ENCODE measurements at places on chromosomes 4 and X. TPM values are rescaled to one million over a fixed set of nuclear protein-coding genes. Genes with fewer than 3 reads are reported as not detected.

- no peaks in the 10 kb centered on the region for H3K27me3 ChIP-seq
- no peak overlapping the region for H3K27ac ChIP-seq
- peaks cover 5% of the 10 kb centered on the region for H3K4me1 ChIP-seq
- H3K36me3 ChIP-seq, result no peaks in the 10 kb centered on the region
Measured at GRCh38 chr4:128916832-128917231, 107.3 kb downstream of the JADE1 start.

DNA sequence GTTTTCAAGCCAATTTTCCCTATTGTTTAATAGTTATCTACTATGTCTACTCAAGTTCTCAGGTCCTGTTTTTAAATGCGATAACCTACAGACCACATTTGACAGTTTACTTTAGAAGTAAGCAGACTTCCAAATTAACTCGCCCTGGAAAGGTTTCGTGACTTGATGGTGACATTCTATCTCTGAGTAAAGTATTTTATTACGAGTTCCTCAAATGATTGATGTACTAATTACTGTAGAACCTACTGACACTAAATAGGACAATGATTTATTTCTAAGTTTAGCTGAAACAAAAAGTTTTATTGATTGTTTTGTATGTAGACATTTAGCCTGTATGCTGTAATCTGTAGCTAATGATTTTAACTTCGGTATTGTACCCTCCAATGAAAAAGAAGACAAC is 1.9 kb upstream of the PPBP start:
- DNase-seq, result no peak
- H3K4me3 ChIP-seq, result no peak overlapping the region
- H3K27ac ChIP-seq, result no peak overlapping the region
- no peaks in the 10 kb centered on the region for H3K27me3 ChIP-seq

GRCh38 chr4:87865288-87865687 is 32.5 kb downstream of the MEPE start:
- DNase-seq, result no peak
- no peak overlapping the region for H3K4me3 ChIP-seq
- H3K4me1 ChIP-seq, result no peaks in the 10 kb centered on the region
- no peaks in the 10 kb centered on the region for H3K36me3 ChIP-seq

DNA sequence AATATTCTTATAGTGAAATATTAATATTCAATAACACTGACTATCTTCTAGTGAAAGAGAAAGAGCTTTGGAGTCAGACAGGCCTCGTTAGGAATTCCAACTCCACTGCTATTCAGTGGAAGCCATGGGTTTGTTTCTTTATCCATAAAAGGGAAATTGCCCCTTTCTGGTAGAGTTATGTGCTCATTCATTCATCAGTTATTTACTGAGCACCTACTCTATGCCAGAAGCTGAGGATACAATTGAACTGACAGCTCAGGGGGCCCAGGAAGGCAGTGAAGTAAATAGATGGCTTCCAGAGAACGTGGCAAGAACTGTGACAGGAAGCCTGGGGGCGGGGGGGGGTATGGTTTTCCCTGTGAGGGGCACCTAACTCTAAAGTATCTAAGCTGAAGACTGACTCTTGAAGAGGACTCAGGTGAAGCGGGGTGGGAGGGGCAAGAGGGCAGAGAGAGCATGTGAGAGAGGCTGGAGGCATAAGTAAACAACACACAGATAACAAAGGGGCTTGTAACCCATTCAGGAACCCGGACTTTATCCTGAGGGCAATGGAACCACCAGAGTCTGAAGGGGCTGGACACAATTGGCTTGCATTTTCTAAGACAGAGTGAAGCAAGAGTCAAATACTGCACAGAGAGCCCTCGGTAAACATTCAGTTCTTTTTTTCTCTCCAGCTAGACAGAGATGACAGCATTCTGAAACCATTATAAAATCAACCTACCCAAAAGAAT is 20.3 kb downstream of the ANXA5 start:
- H3K27ac ChIP-seq, result no peak overlapping the region
- no peaks in the 10 kb centered on the region for H3K27me3 ChIP-seq
- no peak overlapping the region for H3K4me3 ChIP-seq
- peaks cover 39% of the 10 kb centered on the region for H3K36me3 ChIP-seq
- H3K4me1 ChIP-seq, result no peaks in the 10 kb centered on the region
- no peak for DNase-seq

- H3K36me3 ChIP-seq, result no peaks in the 10 kb centered on the region
- no peak overlapping the region for H3K4me3 ChIP-seq
- no peaks in the 10 kb centered on the region for H3K27me3 ChIP-seq
Measured at GRCh38 chr4:3065551-3065950, 8.8 kb downstream of the HTT-AS start.

DNA sequence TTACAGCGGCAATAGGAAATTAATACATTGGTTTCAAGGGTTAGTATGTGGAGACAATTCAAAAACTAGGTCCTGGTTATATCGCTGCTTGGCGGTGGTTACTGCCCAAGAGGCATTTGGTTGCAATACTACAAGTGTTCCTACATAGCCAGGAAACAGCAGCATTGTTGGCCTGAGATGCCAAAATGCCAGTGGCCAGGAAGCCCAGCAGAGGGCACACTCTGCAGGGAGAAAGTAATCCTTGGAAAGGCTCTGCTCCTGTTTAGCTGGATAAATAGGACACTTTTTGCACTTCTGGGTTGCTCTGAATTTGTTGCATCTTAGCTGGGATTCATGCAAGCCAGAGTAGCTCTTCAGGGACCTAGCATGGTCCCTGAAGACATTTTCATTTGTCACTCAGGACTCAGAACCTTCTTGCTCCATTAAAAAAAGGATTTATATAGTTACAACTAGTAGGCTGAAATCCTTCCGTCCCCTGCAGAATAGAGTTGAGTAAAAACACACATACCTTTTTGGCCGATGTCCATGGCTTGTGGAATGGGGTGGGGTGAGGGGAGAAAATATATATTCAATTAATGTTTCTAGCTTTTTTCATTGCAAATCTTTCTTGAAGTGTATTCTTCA is 8.1 kb upstream of the GPR119 start:
- no peak for DNase-seq
- peaks cover 2% of the 10 kb centered on the region for H3K27me3 ChIP-seq
- no peak overlapping the region for H3K27ac ChIP-seq
- no peaks in the 10 kb centered on the region for H3K36me3 ChIP-seq
- H3K4me3 ChIP-seq, result no peak overlapping the region
- H3K4me1 ChIP-seq, result no peaks in the 10 kb centered on the region

DNA sequence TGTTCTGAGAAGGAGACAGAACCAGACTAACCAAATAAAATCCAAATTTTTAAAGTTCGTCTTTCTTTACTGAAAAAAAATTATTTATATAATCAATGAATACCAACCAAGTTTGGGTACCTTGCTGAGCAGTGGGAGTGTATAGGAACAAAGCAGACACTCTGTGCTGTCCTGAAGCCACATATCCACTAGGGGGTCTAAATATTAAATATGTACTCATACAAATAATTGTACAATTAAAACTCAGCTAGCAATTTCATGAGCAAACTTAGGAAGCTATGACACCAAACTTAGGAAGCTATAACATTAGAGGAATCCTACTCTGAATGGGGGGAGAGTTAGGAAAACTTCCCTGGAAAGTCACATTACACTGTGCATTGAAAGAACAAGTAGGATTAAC is 582.0 kb upstream of the EPHA5 start:
- no peaks in the 10 kb centered on the region for H3K4me1 ChIP-seq
- no peaks in the 10 kb centered on the region for H3K36me3 ChIP-seq
- DNase-seq, result no peak
- no peak overlapping the region for H3K27ac ChIP-seq

- DNase-seq, result no peak
- no peak overlapping the region for H3K4me3 ChIP-seq
- H3K4me1 ChIP-seq, result no peaks in the 10 kb centered on the region
- H3K27ac ChIP-seq, result no peak overlapping the region
Measured at GRCh38 chr4:163542275-163542674, 47.8 kb downstream of the TMA16 start.

DNA sequence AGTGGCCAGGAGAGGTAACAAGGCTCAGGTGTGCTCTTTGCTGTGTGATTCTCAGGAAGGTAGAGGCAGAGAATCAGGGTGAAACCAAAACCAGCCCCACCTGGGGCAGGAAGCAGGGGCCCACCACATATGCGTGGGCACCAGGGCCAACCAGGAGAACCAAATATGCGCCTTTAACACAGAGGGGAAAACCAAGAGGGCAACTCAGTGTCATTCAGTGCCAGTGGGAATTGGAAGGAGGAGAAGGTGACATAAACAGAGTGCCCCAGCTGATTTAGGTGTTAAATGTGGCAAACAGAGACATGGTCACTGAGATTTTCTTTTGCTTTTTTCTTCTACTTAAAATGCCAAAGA is 106.8 kb upstream of the MAMLD1 start:
- H3K27me3 ChIP-seq, result no peaks in the 10 kb centered on the region
- DNase-seq, result no peak
- H3K27ac ChIP-seq, result no peak overlapping the region
- no peak overlapping the region for H3K4me3 ChIP-seq
- peaks cover 4% of the 10 kb centered on the region for H3K4me1 ChIP-seq

- no peak for DNase-seq
- H3K4me3 ChIP-seq, result no peak overlapping the region
- peaks cover 25% of the 10 kb centered on the region for H3K27me3 ChIP-seq
- H3K36me3 ChIP-seq, result no peaks in the 10 kb centered on the region
- no peak overlapping the region for H3K27ac ChIP-seq
Measured at GRCh38 chr4:1592068-1592708, 91.9 kb downstream of the FAM53A start.

- H3K36me3 ChIP-seq, result no peaks in the 10 kb centered on the region
- H3K27ac ChIP-seq, result no peak overlapping the region
- no peak for DNase-seq
- H3K27me3 ChIP-seq, result no peaks in the 10 kb centered on the region
- no peak overlapping the region for H3K4me3 ChIP-seq
Measured at GRCh38 chr4:4512282-4512681, 29.6 kb downstream of the STX18 start.

DNA sequence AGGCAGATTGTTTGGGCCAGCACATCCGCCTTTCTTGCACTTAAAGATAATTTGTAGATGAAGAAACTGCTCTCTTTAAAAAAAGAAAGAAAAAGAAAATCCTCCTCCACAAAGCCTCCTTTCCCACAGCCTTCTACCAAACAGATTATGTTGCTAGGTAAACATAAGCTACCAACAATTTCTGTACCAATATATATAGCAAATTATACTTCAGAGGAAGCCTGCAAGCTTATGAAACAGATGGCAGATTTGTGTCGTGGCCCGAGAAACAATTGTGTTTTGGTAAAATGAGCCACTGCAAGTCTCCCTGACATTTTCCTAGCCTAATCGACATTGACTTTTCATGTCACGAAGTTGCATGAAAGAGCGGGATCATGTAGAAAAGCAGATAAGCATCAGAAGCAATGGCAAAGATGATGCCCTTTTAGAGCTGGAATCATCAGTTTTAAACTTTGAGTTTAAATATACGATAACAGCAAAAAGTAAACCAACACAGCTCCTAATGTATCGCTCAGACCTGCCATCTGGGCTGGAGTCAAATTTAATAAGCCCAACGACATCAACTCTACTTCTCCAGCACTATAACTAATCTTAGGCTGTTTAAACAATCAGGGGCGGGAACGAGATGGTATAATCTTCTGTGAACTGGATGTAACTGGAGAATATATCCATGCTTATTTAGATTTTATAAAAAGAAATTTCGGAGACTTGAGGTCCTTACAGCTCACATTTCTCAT is 94.9 kb upstream of the PLAC1 start:
- H3K4me1 ChIP-seq, result no peaks in the 10 kb centered on the region
- DNase-seq, result no peak
- H3K4me3 ChIP-seq, result no peak overlapping the region
- no peaks in the 10 kb centered on the region for H3K36me3 ChIP-seq
- H3K27ac ChIP-seq, result no peak overlapping the region

GRCh38 chr4:54937501-54937900 is 187.9 kb downstream of the KDR start:
- peaks cover 20% of the 10 kb centered on the region for H3K4me1 ChIP-seq
- no peak for DNase-seq
- no peak overlapping the region for H3K4me3 ChIP-seq
- H3K27me3 ChIP-seq, result no peaks in the 10 kb centered on the region

- no peak overlapping the region for H3K27ac ChIP-seq
- no peaks in the 10 kb centered on the region for H3K36me3 ChIP-seq
- no peak for DNase-seq
- no peaks in the 10 kb centered on the region for H3K27me3 ChIP-seq
Measured at GRCh38 chr4:73730867-73731266, 9.5 kb upstream of the CXCL8 start.

- no peaks in the 10 kb centered on the region for H3K36me3 ChIP-seq
- no peaks in the 10 kb centered on the region for H3K27me3 ChIP-seq
- H3K4me3 ChIP-seq, result no peak overlapping the region
Measured at GRCh38 chrX:153832728-153833127, 2.4 kb upstream of the PDZD4 start.

Gene SERPINA7
- 0.16 TPM for total RNA-seq

Gene JAKMIP1
- 4.5 TPM for total RNA-seq

Gene MGARP
- 0.38 TPM for total RNA-seq

Gene F8A3
- total RNA-seq, result 16.8 TPM

Measured in T-cell (primary cell).